Activated naive CD4-positive, alpha-beta T cell treated with anti-CD3 and anti-CD28 coated beads, Interleukin-2, amount 10 ng/mL, durations not matched to agents 7 days and 5 days (primary cell): ENCODE measurements at places on chromosomes 2 and 18.

- no peak for DNase-seq
Measured at GRCh38 chr2:62570861-62571698, 65.1 kb upstream of the TMEM17 start.

DNA sequence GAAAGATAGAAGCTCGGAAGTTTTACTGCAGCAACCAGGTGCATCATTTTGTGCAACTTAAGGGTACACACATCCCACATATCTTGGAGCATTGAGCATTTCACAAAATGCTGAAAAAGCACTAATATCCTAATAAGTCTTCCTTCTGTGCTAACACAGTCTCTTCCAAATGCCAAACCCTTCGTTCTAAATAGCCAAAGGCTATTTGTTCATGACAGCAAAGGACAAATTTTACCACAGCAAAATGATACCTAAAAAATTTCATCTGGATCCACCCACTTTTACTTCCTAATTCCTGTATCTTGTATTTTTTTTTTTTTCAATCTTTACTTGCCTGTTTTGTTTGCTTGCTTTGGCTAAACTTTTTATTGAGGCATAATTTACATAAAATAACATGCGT, 435.0 kb downstream of the RND3 start:
- DNase-seq = no peak

DNA sequence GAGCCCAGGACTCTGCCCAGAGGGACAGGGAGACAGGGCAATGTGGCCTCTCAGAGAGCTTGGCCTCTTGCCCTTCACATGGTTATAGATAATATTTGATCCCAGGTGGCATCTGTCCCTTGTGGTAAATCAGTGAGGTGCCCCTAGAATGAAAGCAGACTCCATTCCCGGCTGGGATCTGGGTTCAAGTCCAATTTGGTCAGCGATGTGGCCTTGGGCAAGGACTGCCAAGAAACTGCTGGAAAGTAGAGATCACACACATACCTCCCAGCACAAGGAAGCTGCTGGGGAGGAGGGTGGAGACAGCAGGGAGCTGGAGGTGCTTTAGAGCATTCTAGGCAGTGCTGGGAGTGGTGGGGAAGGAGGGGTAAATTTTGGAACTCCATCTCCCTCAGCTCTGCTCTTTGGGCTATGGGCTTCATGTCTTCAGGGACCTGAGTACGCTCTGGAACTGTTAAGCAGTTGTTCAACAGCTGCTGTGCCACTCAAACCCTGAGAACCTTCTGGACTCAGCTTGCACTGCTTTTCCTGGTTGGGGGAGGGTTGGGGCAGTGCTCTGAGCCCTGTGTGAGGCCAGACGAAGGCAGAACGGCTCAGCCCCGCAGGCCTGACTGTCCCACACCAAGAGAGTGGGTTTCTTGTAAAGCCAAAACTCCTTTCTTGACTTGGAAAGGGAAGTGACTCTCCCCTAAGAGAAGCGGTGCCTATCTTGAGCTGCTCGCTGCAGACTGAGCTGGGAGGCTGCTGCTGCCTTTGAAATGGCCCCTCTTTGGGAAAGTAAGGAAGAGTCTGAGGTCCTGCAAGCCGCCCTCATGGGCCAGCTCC, 23.0 kb downstream of the INPP5D start:
- no peak for DNase-seq

DNA sequence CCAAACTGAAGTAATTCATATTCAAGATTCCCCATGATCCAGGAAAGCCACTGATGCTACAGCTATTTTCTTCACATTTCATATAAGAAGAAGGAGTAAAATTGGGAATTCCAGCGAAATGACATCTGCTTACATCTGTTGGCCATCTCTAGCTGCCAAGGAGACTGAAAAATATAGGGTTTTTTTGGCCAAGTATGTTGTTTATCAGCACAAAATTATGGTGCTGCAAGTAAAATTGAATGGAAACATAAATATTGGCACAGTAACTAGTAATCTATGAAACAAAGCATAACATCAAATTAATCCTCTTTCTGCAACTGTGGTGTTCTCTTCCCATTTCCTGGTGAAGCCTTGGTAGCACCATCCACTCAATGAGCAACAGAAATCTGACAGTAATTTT, 649.5 kb upstream of the ZNF804A start:
- DNase-seq = no peak

DNA sequence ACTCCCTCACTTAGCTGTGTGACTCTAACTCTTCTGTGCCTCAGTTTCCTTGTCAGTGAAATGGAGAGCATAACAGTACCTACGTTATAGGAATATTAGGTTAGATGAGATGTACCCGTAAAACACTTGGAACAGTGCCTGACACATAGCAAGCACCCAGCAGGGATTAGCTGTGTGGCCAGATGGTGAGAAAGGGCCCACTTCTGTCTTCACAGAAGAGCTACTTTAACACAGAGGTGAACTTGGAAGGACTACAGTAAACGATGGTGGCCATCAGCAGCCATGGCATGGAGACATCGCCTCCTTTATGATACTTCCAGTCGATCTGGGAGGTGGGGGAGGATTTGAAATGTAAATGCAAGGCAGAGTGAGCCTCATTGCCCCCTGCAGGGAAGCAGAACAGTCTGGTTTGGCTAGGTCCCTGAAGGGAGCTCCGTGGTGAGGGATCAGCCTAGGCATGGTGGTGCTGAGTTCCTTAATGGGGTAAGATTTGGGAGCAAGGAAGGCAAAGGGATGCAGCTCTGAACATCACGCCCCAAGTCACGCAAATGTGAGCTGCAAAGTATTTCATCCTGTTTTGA, 101.7 kb upstream of the ALPP start:
- no peak for DNase-seq

DNA sequence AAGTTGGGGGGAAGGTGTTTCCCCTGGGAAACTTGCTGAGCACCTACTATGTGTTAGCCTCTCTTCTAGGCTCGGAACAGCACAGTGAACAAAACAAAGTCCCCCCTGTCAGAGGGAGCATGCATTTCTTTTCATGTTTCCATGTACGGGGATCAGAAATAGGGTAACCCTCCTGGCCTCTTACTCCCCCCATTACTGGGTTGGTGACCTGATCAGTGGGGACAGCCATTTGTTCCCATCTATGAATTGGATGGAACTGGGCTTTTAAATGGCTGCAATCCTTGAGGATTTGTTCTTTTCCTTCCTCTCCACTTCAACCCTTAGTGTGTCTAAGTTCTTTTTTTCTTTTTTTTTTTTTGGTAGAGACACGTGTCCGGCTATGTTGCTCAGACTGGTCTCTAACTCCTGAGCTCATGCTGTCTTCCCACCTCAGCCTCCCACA, 13.7 kb downstream of the NCL start:
- no peak for DNase-seq
